Kidney epithelial cell (primary cell): ENCODE measurements at places on chromosomes 16 and 17.

GRCh38 chr17:63622574-63623390 is 565 bp downstream of the MAP3K3 start:
- no peak for DNase-seq

GRCh38 chr17:43945074-43945829 is 3.0 kb upstream of the PPY start:
- no peak for DNase-seq

GRCh38 chr17:27846042-27846655 is 45.8 kb upstream of the NOS2 start:
- no peak for DNase-seq

DNA sequence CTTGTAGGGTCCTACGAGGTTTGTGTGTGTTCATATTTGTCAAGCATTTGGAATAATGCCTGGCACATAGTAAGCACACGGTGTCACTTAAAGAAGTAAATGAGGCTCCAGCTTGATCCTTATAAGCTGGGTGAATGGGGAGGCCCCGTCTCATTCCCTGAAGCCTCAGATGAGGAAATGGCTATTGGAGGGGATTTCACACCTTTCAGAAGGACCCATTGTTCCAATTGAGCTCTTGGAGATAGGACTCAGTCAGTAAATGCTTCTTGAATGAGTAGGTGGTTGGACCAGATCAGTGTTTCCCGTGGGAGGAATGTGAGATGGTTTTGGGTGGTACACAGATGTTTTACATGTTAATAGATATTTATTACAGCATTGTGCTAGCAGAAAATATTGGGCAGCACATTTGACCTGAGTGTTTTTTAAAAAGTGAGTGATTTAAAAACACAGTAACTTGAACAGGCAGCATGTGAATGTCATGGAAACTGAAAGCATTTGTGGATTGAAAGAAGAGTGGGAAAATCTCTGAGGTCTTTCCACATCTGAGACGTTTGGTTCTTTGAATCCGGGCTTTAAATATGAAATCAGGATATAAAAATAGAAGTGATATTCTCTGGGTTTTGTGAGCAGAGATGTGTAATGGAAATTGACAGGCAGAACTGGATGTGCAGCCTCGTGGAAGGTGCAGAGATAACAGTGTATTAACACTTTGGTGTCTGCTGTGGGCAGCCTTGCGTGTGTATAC is 36.4 kb upstream of the ARHGAP17 start:
- no peak for DNase-seq

DNA sequence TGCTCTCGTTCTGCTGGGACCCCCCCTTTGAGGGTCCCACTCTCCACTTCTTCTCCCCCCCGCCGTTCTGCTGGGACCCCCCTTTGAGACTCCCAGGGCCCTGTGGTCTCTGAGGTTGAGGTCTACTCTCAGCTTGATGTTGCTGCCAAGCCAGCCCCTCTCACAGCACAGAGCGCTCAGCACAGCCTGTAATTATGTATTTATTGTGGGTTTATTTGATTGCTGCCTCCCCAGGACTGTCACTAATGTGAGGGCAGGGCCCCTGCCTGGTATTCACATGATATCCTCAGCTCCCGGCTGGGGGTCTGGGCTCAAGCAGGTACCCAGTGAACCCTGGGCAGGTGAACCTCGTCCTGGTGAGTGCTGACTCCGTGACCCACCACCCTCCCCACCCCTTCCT is 35.4 kb downstream of the ACTG1 start:
- no peak for DNase-seq

- DNase-seq, result no peak
Observed at GRCh38 chr16:7910116-7910515, 577.5 kb downstream of the RBFOX1 start.

- DNase-seq, result no peak
Observed at GRCh38 chr17:2692781-2693135, 18.8 kb downstream of the CLUH start.

DNA sequence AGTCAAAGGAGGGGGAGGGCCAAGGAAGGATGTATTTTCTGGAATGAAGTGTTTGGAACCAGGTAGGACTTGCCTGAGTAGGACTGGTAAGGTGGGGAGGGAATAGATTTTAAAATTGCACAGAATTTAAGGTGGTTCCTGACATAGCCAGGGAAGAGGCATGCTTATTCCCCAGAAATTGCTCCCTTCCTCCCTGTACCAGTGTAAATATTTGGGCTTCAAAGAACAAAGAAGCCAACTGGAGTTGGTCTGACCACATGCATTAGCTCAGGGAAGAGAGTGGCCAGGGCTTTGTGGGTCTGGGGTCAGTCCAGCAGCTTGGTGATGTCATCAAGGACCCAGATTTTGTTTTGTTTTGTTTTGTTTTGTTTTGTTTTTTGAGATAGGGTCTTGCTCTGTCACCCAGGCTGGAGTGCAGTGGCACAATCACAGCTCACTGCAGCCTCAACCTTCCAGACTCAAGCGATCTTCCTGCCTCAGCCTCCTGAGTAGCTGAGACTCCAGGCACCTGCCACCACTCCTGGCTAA is 9.3 kb upstream of the MRTFB start:
- no peak for DNase-seq

- no peak for DNase-seq
Observed at GRCh38 chr17:1915889-1916288, 86.1 kb downstream of the RPA1 start.

DNA sequence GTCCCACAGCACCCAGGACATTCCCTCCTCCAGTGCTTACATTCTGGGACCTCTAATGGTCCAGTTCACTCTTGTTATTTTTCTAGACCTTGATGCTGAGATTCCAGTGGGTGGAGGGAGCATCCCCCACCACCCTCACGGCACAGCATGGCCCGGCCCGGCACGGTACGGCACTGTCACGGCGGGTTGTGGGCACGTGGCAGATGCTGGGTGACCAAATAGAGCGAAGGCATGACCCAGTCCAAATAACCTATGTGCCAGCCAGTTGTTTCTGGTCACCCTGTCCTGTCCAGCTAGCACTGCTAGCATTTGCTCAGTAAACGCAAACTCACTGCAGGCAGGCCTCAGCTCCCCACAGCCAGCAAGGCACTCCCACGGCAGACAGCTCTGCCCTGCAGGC is 204.7 kb downstream of the ENGASE start:
- no peak for DNase-seq

DNA sequence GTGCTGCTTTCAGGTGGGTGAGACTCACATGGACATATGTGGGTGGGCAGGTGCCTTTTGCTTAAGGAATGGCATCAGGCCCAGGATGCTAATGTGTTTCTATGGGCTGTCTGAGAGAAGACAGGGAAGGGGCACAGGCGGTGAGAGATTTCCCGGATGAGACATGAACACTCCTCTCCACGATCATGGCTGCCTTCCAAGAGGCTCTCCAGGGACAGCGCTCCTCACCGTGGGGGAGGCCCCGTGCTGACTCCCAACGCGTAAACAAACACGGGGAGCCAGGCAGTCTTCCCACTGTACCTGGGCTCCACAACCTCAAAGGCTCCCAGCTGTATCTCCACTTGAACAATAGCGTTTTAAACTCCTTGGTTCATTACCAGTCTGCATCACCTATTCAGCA is 42.8 kb downstream of the CDK5R1 start:
- no peak for DNase-seq

DNA sequence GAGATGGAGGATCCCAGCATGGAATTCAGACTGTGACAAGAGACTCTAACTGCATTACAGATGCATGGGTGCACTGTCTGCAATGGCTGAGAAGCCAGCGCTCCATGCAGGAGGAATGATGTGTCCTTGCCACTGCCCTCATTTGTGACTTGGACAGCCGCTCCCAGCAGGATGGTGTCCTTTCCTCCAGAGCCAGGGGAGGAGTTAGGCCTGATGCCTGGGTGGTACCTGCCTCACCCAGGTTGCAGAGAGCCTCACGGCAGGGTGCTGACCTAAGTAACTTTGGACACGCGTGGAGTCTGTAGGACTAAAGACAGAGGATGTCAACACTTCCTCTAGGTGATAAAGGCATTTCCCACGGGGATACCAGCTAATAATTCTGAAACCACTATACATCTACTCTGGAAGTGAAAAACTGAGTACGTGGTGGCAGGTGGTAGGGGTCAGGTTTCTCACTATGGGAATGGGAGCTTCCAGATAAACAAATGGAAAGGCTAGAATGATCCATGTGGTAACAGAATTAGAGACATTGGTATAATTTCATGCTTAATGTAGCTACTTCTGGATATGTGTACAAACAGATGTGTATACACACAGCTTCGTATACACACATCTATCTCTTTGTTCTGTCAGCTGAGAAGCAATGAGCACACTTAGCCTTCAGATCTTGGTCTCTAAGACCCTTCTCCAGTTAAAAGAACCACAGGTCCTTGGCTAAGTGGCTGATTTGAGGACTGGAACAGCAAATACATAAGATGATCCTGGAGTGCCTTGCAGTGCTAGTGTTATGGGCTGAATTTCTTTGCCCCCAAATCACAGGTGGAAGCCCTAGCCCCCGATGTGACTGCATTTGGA is 13.7 kb upstream of the CSNK1D start:
- DNase-seq, result no peak

GRCh38 chr17:65609286-65609685 is 47.8 kb upstream of the AXIN2 start:
- no peak for DNase-seq

- DNase-seq, result no peak
Observed at GRCh38 chr17:29619251-29619650, 3.5 kb downstream of the CORO6 start.

GRCh38 chr16:87141402-87141801 is 175.8 kb downstream of the C16orf95 start:
- no peak for DNase-seq

GRCh38 chr17:80441133-80441578 is 26.2 kb downstream of the ENDOV start:
- DNase-seq, result no peak

- DNase-seq, result peak; percentile 84
Observed at GRCh38 chr17:42132941-42133340, 10.3 kb downstream of the HSPB9 start.

GRCh38 chr16:82405736-82406135 is 221.0 kb upstream of the CDH13 start:
- DNase-seq, result no peak

DNA sequence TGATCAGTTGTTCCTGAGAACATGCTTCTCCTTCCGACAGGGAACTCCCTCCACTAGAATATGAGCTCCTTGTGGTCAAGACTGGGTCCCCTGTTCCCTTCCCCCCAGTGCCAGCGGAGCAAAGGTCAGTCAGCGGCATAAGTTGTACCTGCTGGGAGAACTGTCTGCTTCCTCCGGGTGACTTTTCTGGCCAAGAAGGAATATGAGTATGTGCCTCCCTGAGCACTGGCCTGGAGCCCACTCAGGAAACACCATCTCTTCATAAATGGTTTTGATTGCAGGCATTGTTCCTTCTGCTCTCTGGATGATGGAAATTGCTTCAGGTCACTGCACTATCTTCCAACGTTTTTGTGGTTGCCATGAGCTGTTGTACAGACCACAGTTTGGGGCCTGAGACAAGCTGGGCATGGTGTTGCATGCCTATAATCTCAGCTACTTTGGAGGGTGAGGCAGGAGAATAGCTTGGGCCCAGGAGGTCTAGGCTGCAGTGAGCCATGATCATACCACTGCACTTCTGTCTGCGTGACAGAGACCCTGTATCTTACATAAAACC is 2.9 kb upstream of the P4HB start:
- DNase-seq, result no peak

- DNase-seq, result no peak
Observed at GRCh38 chr16:86044241-86044671, 145.3 kb downstream of the IRF8 start.

DNA sequence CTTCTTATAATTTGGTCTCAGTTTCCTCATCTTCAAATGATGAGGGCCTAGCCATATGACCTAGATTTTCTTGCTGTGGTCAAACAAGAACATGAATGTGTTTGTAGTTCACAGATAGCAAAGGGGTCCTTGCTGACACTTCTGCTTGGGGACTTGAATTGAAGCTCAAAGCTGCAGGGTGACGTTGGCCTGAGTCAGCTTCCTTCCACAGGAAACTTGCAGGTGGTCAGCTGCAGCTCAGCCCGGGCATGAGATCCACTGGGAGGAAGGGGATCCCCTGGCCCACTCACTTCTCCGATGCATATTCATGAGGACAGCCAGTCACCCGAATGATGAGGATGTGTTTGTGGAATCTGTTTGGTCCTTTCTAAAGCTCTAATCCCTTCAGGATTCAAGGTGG is 42.6 kb upstream of the AXIN2 start:
- DNase-seq, result peak; percentile 29

DNA sequence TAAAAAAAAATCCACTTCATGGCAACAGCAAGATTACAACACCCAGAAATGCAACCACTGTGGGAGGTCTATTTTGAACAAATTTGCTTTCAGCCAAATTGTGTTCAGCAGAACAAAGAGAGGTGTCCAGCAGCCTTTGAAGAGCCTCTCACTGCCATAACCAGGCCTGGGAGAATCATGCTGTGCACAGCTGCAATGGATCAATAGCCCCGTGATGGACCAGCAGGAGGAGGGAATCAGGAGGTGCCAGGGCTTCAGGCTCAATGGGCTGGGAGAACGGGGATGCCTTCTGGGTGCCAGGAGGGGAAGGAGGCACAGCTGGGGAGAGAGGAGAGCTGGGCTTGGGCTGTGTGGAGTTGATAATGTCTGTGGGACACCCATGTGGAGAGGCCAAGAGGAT is 366.2 kb upstream of the EEF2KMT start:
- no peak for DNase-seq

DNA sequence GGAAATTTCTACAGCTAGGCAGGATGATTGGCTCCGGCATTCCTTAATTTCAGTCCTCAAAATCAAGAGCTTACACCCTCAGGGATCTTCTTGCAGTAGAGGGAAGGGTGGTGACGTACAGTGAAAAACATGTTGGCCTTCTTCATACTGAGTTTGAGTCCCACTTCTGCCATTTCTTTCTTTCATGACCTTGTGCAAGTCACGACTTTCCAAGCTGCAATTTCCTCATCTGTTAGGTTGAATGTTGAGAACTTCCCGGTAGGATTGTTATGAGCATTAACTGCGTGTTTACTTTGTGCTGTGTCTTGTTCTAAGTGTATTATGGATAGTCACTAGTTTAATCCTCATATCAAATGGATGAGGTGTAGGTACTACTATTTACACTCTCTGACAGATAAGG is 7.9 kb downstream of the SENP3 start:
- no peak for DNase-seq

DNA sequence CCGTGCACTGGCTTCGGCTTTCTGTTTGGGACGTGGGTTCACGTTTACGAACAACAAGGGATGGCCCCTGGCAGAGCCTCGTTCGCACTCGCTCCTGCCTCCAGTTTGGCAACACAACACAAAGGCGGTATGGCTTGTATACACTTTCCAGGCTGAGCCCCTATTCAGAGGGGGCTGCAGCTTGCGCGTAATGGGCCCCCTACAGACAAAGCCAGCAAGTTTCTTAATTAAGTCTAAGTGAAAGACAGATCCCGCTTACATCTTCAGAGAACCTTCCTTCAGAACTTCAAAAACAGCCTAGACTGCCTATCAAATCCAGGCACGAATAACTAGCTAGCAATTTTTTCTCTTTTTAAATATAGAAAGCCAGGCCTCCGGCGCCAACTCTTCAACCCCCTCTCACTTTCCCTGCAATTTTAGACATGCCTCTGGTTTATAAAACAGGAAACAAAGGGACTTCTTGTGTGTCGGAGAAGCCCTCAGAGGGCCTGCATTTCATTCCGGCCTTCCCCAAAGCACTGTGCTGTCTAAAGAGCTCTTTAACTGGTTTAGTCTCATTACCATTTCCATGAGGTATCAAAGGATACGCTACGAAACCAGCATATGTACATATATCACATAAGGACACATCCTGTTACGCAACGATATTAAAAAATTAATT is 244.9 kb downstream of the STX8 start:
- no peak for DNase-seq
